ENCODE measurements at places on chromosomes 7 and 10.

DNA sequence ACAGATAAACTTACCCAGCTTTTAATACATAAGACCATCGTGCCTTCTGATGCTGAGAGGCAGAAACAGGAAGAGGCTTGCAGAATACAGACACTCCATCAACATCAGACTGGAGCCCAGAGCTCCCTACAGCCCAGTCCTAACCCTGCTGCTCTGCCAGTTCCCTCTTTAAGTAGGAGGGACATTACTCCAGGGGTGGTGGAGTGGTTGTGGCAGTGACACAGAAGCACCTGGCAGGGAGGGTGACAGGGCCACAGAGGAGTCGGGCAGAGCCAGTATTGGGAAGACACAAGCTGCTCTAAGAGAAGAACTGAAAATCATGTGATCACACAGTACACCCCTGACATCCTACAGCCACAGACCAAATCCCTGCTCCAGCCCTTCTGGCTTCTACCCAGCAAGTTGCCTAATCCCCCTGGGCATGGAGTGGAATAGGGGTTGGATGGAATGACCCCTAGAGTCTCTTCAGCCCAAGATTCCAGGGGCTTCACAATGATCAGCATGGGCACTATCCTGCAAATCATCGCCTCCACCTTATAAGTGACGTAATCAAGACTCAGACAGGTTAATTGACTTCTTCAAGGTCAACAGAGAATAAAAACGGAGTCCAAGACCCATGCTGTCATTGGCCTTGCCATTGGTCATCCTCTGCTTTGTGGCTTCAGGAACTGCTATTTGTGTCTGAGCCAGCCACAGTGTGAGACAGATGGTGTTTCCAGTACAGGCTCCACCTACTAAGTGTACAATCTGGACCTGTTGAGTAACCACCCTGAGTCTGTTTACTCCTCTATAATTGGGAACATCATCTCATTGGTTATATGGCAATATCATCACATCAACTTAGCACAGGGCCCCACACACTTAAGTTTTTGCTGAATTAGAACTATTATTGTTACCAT is 61.1 kb upstream of the ZMIZ1 start:
- DNase-seq, result peak; percentile 50

GRCh38 chr10:108632144-108632543 is 1291.2 kb downstream of the XPNPEP1 start:
- no peak for DNase-seq

DNA sequence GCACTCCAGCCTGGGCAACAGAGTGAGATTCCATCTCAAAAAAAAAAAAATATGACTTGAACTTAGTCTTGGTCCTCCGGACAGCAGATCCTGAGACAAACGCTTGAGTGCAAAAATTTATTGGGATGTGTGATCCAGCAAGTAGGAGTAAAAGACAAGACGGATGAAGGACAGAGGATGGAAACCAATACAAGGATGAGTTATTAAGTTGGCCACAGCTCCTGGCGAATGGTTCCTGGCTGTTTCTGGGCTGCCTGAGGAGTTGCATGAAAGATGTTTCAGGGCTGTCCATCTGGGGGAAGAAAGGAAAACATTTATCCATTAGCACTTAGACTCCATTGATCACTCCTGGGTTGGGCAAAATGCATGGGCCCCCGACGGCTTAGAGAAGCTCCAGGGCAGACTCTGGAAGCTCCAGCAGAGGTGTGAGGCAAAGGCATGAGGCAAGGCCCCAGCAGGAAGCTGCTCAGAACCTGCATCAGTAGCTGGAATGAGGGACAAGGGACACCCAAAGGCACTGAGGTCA is 98.3 kb upstream of the ZNF438 start:
- DNase-seq, result no peak

DNA sequence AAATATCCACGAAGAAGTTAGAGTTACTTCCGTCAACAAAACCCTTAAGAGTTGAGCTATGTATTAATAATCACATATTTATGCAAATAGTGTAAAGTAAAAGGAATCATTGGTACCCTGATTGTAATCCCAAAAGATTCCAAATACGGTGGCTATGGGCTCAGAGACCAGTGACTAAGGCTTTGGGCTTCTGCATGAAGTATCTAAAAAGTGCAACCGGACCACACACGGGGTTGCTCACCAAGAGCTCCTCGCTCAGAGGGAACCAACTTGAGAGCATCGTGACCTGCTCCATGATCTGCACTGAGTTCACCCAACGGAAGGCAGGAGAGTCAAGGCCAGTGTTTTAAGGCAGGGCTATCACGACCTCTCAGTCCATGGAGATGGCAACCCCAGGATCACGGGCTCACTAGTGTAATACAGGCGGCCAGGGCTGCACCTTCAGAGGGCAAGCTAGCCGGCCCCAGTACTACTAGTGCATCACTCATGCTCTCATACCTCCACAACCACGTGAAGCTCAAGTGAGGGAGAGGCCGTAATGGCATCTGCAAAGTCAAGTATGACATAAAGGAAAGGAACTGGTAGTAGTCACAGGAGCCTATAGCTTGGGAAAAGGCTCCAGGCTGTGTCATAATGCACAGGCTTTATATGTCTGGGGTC is 77.1 kb upstream of the CAMK2B start:
- DNase-seq, result no peak

GRCh38 chr10:67771200-67771599 is 66.8 kb downstream of the DNAJC12 start:
- no peak for DNase-seq

DNA sequence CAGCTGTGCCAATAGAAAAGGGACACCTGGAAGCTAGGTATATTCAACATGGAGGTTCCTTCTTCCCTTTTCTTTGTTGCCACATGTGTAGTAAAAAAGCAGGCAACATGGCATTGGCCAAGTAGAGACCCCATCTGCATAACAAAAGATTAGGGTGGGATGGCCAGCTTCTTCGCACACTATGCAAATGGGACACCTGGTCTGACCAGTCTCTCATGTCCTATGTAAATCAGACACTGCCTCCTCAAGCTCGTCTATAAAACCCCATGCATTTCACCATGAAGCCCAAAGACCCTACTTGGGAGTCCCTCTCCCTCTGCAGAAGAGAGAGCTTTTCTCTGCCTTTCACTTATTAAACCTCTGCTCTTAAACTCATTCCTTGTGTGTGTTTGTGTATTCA is 53.9 kb downstream of the MYL10 start:
- DNase-seq, result no peak

DNA sequence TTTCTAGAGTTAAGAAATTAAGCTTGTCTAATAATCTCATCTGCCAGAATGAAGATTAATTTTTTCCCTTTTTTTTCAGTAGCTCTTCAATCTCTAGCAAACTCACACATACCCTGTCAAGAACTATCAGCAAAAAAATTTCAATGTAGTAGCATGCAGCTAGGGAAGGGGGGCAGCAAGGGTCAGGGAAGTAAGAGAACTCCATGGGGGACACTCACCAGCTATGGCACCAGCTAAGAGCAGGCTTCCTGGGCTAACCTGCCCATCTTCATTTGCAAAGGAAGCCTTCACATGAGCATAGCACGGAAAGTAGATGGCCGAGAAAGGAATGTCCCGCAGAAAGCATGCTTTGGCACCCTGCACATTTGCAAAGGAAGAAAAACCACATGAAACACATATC is 190.4 kb downstream of the SLC25A13 start:
- DNase-seq, result no peak

GRCh38 chr10:61452151-61452651 is 980 bp downstream of the TMEM26 start:
- DNase-seq, result no peak

DNA sequence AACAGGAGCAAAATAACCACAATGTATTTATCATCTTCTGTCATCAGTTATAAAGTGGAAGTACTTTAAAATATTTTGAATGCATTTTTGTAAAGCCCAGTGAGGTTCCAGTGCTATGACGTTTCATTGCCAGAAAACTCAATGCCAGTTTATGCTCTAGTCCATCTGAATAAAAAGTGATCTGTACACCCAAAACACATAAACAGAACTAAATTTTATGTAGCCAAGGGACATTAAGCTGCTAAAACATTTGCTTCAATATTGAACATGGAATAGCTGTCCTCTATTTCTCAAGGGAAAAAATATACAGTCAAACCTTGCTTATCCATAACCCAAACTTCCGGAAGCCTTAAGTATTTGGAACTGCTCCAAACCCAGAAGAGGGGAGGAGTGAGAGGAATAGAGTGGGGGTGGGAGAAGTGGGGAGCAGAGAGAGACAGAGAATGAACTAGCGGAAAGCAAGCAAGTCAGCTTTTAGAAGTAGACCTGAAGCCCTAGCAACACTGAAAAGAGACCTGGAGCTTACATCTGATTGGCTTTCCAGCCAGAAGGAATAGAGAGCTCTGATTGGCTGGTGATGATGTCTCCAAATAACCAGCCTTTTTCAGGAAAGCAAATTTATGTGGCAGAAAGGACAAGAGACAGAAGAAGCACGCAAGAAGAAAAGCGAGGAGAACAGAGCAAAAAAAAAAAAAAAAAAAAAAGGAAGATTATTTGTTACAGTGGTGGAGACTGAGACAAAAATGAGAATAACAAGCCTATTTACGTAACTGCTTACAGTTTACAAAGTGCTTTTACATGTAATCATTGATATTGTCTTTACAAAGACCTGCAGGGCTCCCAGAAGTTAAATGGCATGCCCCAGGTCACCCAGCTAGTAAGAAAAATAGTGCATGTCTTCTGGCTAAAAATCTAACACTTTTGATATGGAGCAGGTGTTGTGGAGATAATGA is 196.0 kb downstream of the RNLS start:
- peak; percentile 60 for DNase-seq

GRCh38 chr10:70738006-70738760 is 47.0 kb downstream of the TBATA start:
- no peak for DNase-seq

DNA sequence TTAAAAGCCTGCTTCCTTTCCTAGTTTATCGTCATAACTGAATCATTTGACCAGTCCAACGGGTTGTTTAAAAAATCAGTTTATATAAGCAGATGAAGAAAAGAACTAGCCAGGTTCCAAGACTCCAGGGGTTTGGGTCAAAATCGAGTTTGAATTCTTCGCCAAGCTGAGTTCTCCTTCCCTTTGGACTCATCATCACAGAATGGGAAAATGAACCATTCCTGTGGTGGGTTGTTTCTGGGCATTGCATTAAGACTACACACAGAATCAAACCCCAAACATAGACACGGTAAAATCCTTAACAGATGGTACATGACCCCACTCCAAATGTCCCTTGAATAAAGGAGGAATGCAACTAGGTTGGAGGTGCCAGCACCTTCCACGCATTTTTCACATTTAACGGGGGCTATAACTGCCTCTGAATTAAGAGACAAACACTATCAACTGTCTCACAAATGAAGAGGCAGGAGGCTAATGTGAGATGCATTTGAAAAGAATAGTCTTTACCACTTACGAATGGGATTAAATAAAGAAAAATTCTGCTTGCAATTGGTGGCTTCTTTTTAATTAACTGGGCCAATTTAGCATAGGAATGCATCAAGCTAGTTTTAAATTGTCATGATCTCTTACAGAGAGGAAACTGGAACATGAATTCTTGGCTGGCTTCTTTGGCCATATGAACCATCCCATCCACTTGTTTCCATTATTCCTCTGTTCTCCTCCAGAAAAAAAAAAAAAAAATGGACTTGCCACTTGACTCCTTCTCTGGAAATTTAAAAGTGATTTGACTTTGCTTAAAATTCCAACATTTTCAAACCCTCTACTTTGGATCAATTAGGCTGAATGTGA is 61.1 kb downstream of the CHST15 start:
- no peak for DNase-seq

- no peak for DNase-seq
Observed at GRCh38 chr10:6843481-6843881, 263.4 kb upstream of the PRKCQ start.

DNA sequence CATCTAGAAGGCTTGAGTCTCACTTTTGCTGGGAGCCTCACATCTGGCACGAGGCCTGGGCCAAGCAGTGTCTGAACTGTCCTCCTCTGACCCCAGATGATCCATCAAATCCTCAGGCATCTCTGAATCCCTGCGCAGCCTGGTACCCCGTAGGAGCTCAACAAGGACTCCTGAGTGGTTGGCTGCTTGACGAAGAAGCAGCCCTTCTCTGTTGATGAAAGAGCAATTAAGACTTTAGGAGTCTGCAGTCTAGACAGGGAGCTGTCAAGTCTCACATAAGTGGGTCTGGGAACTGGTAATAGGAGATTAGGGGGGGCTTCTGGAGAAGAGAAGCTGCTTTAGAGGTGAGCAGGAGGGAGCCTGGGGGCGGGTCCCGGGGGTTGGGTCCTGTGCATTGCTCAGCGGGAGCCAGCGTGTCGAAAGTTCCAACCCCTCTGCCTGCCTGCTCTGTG is 326.0 kb downstream of the RPS24 start:
- DNase-seq, result no peak

- peak; percentile 11 for DNase-seq
Observed at GRCh38 chr7:39560408-39560807, 5.8 kb upstream of the YAE1 start.

GRCh38 chr7:22832401-22832800 is 9.8 kb upstream of the TOMM7 start:
- peak; percentile 33 for DNase-seq

- DNase-seq, result peak; percentile 92
Observed at GRCh38 chr7:56092789-56093531, at the start of gene PHKG1. TSS of gene PHKG1 (minus strand) at chr7:56092952. CDS start at chr7:56088941, 4,011 bp downstream.

- no peak for DNase-seq
Observed at GRCh38 chr10:17438583-17438982, 15.8 kb downstream of the ST8SIA6 start.

DNA sequence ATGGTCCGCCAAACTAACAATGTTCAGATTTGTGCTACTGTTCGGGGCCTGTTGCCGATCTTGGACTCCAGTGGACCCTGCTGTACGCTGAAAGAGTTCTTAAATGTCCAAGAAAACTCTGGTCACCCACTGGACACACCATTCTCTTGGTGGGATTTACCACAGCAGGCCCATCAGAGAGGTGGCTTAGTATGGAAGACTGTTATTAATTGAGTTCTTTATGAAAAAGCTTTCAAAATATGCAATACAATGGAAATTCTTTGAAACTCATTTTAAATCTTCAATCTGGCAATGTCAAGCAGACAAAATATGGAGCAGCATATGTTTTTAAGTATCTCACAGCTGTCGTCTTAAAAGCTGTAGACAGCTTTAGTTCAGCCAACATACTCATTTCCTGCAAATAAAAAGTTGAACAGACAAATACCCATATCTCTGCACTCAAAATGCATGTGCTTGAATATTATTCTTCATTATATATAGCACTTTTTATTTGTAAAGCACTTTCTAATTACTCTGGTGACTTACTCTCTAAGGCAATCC is 37.4 kb upstream of the GRM8 start:
- no peak for DNase-seq

- no peak for DNase-seq
Observed at GRCh38 chr10:94069884-94070283, 76.2 kb downstream of the PLCE1 start.

- DNase-seq, result no peak
Observed at GRCh38 chr7:13028825-13029099, 341.3 kb downstream of the ARL4A start.

DNA sequence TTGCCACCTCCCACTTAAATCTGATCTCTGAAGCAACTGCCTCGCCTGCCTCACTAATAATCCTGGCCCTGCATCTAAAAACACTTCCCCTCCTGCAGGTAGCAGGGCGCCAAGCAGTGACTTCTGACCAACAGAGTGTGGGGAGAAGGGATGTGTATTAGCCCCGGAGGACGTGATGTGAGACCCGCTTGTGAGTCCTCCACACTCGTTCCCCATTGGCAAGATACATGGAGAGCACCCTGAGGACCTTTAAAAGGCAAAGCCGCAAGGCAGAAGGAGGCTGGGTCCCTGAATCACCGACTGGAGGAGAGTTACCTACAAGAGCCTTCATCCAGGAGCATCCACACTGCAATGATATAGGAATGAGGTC is 6.1 kb upstream of the PILRA start:
- DNase-seq, result no peak

GRCh38 chr10:91009121-91009520 is 88.2 kb upstream of the ANKRD1 start:
- DNase-seq, result no peak

GRCh38 chr10:127904311-127905000 is 2.4 kb upstream of the PTPRE start:
- no peak for DNase-seq

Data from GM23248 (cell line).